ENCODE measurements at places on chromosomes 2 and 18.

DNA sequence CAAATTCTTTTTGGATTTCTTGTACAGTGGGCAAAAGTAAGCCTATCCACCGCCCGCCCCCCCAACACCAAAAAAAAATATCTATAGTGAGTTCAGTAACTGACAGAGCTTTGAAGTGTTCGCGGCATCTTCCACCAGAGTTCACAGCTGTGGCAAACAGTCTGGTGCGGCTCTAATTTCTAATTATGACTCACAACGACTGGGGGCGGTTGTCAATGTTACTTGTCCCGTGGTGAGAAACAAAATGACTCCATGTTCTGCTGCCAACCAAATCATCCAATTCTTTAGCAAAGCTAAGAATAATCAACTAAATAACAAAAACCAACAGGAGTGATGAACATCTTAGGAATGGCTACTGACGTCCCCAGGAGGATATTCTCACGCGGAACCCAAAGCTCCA, 392.5 kb upstream of the SALL3 start:
- DNase-seq, result no peak

GRCh38 chr2:150387586-150388288, 99.7 kb downstream of the RND3 start:
- no peak for DNase-seq

DNA sequence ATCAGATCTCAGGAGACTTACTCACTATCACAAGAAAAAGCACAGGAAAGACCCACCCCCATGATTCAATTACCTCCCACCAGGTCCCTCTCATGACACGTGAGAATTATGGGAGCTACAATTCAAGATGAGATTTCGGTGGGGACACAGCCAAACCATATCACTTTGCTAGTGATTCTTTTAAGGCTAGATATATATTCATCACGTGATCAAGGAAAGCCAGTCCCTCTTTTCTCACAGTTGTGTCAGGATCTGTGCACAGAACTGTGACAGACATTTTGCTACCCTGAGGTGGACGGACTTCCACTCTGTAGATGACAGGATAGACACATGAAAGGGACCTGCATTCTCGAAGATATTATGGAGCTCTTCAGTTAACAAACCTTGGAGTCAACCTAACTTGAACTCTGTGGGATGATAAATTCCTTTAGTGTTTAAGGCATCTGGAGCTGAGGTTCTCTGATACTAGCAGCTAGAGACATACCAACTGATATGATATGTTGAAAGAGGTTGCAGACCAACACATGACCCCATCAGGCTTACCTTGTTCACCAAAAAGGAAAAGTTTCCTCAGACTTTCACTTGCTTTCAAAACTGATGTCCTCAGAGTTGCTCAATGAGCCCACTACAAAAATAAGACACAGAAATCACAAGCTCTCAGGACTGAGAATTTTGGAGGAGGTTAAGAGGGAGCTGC, 66.3 kb upstream of the SCG2 start:
- DNase-seq, result no peak

DNA sequence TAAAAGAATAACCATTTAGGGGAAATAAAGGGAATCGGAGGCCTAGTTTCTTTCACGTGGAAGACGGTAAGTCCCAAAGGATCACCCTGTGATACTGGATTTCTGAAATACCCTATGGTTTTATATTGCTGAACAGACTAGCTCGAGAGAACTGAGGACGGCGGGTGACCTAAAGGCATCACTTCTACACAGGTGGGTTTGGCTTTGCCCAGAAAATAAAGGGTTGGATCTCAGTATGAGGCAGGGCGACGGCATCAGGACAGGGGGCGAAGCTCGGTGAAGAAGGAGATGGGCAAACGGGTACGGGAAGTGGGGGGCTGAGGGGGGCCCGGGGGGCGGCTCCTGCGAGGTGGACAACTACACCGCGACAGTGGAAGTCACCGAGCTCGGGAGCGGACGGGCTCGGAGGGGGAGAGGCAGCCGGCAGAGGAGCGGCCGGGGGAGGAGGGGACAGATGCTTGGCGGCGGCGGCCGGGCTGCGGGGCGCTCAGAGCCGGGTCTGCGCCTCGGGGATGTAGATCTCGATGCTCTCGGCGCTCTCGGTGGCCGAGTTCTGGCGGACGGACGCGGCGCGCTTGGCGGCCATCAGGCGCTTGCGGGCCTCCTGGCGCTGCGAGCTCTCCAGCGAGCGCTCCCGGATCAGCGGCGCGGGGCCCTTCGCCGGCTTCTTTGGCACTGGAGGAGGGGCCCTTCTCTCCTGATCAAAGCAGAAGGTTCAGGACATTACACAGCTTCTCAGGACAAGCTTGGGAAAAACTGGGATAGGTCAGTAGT, 48.9 kb downstream of the TGIF1 start:
- no peak for DNase-seq

DNA sequence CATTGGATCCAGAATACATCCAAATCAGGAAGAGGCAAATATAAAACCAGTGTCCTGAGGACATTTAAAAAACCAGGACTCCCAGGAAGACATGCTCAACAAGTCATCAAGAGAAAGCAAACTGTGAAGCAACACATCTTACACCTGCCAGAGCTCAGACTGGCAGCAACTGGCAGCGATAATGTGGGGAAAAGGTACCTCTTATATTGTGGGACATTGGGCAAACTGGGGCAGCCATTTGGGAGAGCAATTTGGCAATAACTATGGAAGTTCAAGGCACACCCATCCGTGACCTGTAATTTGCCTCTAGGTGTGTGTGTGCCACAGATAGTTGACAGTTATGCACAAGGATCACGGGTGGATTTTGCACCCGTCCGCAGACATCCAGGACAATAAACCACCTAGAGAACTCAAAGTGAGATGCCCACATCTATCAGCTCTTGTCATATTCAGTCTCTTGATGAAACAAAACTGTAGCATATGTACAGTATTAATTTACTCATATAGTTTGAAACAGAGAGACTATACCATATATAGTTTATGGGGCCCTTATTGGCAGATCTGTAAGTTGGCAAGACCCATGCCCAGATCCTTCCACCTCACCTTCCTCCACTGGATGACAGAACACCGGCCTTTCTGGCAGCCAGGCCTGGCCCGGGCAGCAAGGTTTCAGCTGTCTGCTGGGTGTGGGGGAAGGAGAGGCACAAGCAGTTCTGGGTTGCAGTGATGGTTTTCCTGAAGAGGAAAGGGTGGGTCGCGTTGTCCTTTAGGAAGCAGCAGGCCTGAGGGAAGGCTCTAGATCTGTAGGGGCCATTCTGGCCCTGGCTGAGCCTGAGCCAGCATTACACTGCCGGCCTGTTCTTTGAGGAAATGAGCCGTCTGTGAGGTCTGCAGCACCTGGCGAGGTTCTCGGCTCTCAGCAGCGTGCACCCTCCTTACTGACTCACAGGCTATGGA, 18.8 kb downstream of the HJURP start:
- DNase-seq, result no peak

DNA sequence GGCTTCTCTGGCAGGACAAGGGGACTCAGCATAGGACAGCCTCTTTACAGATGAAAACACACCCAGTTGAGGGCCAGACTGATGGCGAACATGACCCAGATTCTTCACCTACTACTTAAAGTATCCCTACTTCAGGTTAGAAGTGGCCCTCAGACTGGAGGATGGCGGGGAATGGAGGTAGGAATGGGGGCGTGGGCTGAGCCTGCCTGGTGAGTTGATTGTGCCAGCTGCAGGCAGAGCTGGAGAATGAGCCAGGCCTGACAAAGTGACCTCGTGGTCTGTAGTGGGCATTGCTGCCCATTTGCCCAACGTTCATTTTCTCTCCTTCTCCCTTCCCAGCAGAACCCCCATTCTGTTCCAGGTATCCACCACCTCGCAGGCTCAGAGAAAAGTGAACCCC, 186.1 kb downstream of the KLHL29 start:
- DNase-seq, result no peak

DNA sequence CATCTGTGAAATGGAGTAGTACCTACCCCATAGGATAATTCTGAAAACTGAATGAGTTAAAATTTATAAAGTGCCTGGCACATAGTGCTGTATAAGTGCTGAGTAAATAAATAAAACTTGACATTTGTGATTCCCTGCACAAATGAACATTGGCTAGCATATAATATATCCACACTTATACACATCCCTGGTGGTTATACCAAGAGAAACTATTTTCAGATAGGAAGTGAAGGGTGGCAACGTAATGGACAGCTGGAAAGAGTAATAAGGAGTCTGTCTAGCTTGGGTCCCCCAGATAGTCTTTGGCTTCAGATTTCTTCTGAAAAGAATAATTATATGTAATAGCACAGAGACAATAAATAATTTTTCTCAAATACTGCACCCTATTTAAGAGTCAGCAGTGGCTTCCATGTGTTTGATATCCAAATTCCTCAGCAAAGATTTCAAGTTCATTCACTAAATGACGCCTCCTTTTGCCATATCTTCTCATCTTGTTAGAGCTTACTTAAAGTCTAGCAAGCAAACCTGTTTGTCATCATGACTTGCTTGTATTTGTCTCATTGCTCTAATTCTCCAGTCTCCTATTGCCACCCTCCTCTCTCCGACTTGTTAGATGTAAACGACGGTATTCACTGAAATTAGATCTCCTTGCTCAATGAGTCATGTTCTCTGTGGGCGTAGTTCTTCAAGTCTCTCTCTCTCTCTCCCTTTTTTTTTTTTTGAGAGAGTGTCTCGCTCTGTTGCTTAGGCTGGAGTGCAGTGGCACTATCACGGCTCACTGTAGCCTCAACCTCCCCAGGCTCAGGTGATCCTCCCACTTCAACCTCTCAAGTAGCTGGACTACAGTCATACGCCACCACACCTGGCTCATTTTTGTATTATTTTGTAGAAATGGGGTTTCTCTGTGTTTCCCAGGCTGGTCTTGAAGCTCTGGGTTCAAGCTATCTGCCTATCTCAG, 8.7 kb upstream of the ADGRF3 start:
- no peak for DNase-seq

GRCh38 chr2:188414411-188414810, 122.7 kb downstream of the GULP1 start:
- DNase-seq, result no peak

DNA sequence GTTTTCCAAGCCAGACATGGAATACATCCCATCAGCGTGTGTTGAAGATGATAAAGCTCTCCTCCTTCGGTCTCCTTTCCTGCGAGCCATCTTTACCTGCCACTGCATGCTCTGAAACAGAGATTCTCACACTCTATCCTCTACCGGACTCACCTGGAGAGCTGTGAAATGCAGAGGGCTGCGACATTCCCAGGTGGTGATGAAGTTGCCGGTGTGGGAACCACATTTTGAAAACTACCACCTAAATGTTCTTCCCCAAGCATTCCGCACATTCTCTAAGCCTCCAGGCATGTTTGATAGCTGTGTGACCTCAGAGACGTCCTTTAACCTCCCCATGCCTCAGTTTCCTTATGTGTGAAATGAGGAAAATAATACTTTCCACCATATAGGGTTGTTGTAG, 226.2 kb upstream of the RAB6C start:
- no peak for DNase-seq

- no peak for DNase-seq
Observed at GRCh38 chr2:44570271-44570670, 208.5 kb downstream of the CAMKMT start.

DNA sequence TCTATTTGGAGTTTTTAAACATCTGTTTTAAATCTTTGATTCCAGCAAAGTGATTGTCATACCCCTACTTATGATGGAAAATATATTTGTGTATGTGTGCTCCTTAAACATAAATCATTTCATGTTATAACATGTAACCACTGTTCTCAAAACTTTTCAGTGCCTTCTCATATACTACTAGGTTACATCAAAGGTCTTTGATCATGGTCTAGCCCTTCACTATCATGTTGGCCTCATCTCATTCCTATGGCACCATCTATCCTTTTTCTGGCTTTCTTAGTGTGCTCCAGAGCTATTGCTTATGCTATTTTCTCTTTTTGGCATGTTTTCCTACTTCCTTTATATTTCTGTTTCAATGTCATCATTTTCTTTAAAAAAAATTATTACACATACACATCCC, 367.9 kb upstream of the SLC39A10 start:
- no peak for DNase-seq

GRCh38 chr2:38178556-38179419, 102.8 kb upstream of the CYP1B1 start:
- DNase-seq, result no peak

GRCh38 chr18:3712491-3712890, 262.5 kb downstream of the TGIF1 start:
- no peak for DNase-seq

DNA sequence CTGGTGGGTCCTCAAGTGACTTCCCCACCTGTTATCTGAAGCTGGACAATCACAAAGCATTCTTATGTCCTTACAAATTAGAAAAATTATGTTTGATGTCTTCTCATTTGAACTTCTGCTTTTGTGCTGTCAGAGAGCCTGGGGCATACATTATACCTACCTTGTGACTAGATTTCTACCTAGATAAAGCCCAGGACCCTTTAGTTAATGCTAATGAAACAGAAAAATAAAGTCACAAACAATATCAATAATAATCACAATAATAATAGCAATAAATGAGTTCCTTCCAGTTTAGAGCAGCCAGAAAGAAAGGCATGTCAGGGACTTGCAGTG, 456.4 kb downstream of the SETBP1 start:
- no peak for DNase-seq

- no peak for DNase-seq
Observed at GRCh38 chr2:194363295-194363694, 1293.7 kb upstream of the SLC39A10 start.

- DNase-seq, result no peak
Observed at GRCh38 chr2:82792316-82792715, 1666.8 kb downstream of the SUCLG1 start.

- no peak for DNase-seq
Observed at GRCh38 chr2:25251071-25251421, 82.7 kb upstream of the POMC start.

DNA sequence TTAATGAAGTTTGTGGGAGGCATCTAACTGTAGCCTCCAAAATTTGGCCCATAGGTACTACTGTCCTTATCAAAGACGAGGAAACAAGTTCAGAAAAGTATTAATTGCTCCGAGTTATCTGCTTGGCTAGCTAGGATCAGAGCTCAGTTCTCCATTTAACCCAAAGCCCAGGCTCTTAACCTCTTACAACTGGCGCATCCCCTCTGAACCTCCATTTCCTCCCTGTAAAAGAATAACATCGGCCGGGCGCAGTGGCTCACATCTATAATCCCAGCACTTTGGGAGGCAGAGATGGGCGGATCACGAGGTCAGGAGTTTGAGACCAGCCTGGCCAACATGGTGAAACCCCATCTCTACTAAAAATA, 3.5 kb upstream of the MSH6 start:
- no peak for DNase-seq

DNA sequence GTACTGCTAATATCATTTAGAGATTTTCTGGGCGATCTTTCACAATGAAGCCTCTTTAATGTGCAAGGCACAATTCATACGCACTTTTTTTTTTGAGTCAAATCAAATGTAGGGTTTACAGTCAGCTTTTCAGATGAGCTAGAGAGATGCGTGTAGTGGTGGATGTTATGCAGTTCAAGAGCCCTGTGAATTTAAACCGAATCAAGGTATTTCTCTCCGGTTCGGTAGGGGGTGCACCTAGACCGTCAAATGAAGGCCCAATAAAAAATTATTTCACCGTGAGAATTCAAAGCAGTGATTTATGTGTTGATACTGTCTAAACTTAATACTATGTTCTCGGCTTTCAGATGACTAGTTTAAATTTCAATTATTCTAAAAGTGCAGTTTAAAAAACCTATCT, 1.1 kb downstream of the PTH2R start:
- DNase-seq, result no peak
